ENCODE measurements at places on chromosomes 5 and 9. TPM values are rescaled to one million over a fixed set of nuclear protein-coding genes. Genes with fewer than 3 reads are reported as not detected.

GRCh38 chr9:137407590-137408300 lies 15.2 kb downstream of the EXD3 start:
- no peak for DNase-seq

DNA sequence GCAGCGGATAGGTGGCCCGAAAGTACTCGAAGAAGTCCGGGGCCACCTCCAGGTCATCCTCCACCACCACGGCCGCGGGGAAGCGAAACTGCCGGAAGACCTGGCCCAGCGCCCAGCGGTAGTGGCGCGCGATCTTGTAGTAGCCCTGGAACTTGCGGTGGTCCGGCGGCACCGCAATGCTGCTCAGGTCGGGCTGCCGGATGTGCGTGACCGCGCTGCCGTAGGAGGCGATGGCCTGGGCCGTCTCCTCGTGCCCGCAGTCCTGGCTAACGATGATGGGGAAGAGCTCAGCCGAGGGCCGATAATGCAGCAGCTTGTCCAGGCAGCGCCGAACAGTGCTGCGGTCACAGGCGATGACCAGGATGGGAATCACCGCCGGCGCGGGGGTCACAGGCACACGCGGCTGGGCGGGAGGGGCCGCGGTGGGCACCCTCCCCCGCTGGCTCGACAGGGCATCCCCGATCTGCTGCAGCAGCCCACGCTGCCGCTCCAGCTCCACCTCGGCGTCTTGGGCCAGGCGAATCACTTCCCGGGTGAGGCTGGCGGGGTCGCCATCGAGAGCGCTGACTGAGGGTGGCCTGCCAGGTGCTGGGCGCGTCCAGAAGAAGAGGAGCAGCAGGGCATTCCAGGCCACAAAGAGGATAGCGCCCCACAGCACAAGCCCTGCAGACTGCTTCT lies 10.2 kb downstream of the MGAT1 start:
- no peak for DNase-seq

GRCh38 chr9:86549920-86550319 lies 195.7 kb upstream of the TUT7 start:
- no peak for DNase-seq

The FOXI1 gene
- not detected for total RNA-seq

The WDR38 gene
- total RNA-seq, result not detected

Measured in dermis microvascular lymphatic vessel endothelial cell (primary cell).